NCI-H1105 (cell line): ENCODE measurements at places on chromosomes 2 and 18.

- no peak for DNase-seq
Measured at GRCh38 chr18:43789234-43790000, 512.1 kb upstream of the SYT4 start.

GRCh38 chr2:74131901-74132300 lies 15.8 kb downstream of the BOLA3 start:
- DNase-seq, result no peak

DNA sequence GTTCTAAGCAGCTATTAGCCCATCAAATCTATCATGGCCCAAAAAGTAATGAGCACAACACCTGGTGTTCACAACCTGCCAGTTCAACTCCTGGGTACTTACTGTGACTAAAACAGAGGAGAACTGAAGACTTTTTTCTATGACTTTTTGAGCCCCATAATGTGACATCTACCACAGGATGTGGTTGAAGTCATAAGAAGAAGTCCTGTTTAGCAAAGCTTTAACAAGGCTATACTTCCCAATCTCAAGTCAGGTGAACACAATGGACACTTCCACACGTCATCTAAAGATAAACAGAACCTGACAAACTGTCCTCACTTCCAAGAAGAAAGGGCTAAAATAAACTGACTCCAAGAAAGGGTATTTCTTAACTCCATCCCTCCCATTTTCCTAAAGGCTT lies 138.8 kb downstream of the ATAD2B start:
- DNase-seq, result no peak

DNA sequence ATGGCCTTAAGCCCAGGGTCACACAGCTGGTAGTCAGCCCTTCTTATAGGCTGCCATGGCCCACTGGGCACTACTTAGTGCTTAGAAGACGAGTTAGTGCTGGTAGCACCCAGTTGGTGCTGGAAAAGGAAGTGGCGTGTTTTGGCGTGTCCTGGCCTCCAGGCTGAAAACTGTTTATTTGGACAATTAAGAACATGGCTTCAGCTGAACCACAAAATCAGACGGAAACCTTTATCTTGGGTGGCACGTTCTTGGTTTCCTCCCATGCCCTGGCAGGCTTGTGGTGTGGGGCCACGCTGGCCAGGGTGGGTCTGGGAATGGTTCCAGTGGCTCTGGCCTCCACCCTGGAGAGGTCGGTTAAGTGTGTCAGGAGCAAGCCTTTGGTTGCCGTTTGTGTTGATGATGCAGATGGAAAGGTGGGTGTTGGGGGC lies 141.5 kb upstream of the HAAO start:
- DNase-seq, result no peak

- no peak for DNase-seq
Measured at GRCh38 chr18:10265560-10266333, 188.7 kb upstream of the APCDD1 start.

DNA sequence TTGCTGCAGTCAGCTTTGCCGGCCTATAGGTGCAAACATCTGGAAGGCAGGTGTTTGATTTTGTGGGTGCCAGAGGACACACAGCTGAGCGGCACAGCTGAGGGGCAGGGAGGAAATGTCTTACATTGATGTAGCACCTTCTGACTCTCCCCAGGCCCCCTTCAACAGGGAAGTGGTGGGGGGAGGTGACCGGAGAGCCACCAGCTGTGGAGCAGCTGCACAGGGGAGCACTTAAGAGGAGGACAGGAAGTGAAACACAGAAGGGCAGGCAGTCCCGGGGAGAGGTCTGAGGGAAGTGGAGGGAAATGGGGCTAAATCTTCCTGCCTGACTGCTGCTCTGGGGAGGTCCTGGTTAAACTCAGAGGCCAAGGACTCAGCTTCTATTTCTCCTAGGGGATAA lies 409.1 kb downstream of the TNS1 start:
- no peak for DNase-seq

GRCh38 chr2:214631406-214631805 lies 178.1 kb downstream of the BARD1 start:
- DNase-seq, result no peak

- no peak for DNase-seq
Measured at GRCh38 chr2:70686577-70687460, 81.2 kb downstream of the ADD2 start.

DNA sequence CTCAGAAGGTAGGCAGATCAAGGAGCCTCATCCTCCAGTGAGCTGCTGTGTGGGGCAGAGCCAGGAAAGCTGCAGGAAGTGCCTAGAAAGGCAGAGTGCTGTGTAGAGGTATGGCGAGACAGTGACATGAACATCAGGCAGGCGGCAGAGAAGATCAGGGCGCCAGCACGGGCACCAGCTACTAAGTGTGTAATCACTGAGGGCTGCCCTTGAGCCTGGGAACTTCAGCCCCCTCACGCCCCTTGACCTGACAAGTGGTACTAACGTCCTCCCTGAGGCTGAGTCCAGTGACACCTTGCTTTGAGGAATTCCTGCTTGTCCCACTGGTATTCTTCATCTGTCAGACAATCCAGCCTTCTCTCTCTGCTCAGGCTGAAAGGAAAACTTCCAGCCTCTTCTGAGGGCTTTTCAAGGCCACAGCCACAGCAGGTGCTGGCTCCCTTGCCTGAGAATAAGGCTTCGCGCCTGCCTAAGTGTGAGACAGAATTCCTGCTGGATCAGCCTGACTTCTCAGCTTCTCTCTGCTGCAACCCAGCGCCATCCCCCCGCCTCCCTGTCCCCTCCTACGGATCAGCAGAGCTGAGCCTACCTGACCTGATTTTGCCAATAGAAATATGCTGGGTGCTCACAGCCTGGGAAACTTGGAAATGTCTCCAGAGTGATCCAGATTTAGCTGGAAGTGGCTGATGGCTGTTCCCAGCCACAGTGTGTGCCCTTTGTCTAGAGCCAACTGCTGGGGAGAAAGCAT lies 148.0 kb downstream of the SMAD7 start:
- DNase-seq, result no peak
